Progenitor cell of endocrine pancreas (in vitro differentiated cells): ENCODE measurements at places on chromosomes 6 and 20. TPM values are rescaled to one million over a fixed set of nuclear protein-coding genes. Genes with fewer than 3 reads are reported as not detected.
A peak's percentile ranks its signal among the peaks of the same experiment; 100 is the strongest.

- no peak for DNase-seq
These were observed 97.7 kb upstream of the VGLL2 start for GRCh38 chr6:117167520-117168271.

GRCh38 chr6:39367700-39368099, 45.2 kb upstream of the KCNK16 start:
- DNase-seq: no peak

Gene PACRG
- total RNA-seq: 2.4 TPM in 2 replicates

DNA sequence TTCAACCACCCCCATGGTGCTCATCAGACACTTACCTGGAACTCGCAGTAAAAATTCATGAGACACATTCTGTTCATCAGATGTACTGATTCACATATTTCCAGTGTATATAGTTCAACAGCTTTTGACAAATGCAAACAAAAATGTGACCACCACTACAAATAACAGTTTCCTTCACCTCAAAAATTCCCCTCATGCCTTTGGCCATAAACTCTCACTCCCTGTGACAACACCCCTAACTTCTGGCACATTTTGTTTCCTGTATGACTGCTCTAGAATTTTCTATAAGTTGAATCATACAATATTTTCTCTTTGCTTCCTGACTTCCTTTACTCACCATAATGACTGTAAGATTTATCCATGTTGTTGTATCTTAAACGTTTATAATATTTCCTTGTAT, 63.7 kb downstream of the C6orf118 start:
- DNase-seq: no peak

- DNase-seq: no peak
These were observed 141.4 kb downstream of the MAFB start for GRCh38 chr20:40547483-40548091.

Gene PRR18
- 0.60 and 0.93 TPM in 2 replicates for total RNA-seq

GRCh38 chr6:43628393-43629103, 516 bp downstream of the GTPBP2 start:
- peak; percentile 39 for DNase-seq

Gene UBE2C
- 63.9 and 69.0 TPM in 2 replicates for total RNA-seq
